ENCODE measurements at places on chromosomes 3 and 15.
A peak's percentile ranks its signal among the peaks of the same experiment; 100 is the strongest.

DNA sequence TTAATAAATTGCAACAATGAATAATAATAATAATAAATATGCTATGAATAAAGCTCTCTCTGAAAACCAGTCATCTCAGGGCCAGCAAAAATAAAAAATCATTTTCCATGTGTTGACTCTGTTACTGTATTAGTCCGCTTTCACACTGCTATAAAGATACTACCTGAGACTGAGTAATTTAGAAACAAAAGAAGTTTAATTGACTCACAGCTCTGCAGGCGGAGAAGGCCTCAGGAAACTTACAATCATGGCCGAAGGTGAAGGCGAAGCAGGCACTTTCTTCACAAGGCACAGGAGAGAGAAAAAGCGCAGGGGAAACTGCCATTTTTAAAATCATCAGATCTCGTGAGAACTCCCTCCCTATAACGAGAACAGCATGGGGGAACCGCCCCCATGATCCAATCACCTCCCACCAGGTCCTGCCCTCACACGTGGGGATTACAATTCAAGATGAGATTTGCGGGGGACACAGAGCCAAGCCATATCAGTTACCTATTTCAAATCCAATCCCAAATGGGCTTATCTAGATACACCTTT lies 224.1 kb downstream of the IGSF11 start:
- no peak for DNase-seq

DNA sequence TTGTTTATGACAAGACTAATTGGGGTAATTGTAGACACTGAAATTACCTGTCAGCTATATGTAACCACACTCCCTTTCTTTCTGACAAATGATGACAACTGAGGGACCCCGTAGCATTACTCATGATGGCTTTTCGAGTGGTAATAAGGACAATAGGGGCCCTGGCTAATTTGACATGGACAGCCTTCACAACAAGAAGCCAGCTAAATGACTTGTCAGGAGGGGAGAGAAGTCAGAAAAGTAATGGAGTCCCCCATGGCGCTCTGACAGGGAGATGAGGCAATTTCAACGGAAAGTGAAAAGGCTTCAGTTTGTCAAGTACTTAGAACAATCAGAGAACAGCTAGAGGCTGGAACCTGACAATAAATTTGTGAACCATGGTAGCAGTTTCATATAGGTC lies 177.3 kb downstream of the CDIN1 start:
- no peak for DNase-seq

DNA sequence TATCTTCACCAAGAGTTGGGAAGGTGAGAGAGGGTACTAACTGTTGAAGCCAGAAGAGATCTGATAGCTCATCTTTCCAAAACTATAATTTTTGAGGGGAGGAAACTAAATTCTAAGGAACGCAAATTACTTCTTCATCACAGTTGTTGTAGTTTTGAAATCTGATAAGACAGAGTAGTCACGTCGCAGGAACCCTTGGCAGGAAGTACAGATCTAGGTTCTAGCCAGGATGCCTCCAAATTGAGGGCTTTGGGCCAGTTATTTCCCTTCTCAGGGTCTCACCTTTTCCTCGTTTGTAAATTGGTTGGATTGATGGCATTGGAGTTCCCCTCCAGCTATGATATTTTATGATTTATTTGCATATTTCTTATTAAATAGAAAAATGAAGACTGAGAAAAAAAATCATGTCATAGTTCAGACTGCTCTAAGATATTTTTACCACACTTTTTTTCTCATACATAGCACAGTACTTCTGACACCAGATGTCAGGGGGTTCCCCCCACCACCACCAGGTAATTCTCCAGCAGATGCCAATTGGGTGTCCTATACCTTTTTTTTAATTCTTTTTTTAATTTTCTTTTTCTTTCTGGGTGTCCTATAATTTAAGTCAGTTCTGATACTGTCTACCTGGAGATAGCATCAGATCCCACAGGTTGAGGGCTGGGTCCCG lies 32.3 kb upstream of the APH1B start:
- no peak for DNase-seq

DNA sequence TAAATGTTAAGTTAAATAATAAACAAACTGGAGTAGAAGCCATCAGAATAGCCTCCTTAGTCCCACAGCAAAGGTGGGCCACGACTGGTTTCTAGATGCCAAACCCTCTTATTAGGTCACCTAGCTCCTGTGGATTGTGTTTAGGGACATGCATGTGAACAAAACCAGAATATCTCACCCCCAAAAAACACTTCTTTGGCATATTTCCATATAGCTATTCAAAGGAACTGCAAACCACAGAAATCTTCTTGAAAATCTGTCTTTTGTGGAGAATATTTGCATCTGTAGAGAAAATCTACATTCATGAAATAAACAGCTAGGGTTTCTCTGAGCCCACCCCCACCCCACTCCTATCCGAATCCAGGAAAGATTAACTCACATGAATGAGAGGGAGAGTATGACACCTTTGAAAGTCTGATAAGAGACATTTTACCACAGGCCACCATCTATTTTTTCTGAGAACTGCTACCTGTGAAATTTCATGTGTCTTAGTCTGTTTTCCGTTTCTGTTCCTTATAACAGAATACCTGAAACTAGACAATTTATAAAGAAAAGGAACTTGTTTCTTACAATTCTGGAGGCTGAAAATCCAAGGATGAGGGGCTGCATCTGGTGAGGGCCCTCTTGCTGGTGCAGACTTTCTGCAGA lies 159.4 kb downstream of the NEK10 start:
- no peak for DNase-seq

- DNase-seq: peak; percentile 24
These were observed 34.8 kb downstream of the COMMD2 start for GRCh38 chr3:149717391-149718056.

- DNase-seq: no peak
These were observed 101.2 kb downstream of the RFTN1 start for GRCh38 chr3:16412192-16412800.

GRCh38 chr15:82739086-82739485 lies 29.4 kb upstream of the AP3B2 start:
- DNase-seq: no peak

GRCh38 chr3:122167630-122168029 lies 15.8 kb upstream of the CASR start:
- DNase-seq: no peak

DNA sequence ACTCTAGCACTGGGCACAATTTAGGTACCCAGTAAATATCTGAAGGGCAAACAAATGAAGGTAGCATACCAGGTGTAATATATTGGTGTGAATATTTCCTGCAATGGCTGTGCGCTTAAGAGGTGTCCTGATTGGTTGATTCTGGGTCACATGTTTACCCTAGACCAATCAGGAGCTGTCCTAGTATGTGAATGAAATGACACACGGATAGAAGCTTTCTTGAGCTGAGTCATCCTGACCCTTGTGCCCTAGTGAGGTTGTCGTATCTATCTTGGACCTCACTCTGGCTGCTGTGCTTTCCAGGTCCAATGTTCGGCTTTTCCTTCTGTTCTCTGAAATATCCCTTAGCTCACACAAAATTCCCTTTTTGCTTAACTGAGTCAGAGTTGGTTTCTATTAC lies 58.1 kb upstream of the FOXP1 start:
- no peak for DNase-seq

Data from activated naive CD4-positive, alpha-beta T cell treated with Interleukin-2 at 50 U/mL for 16 hours (primary cell).